Activated CD8-positive, alpha-beta memory T cell treated with anti-CD3 and anti-CD28 coated beads for 48 hours (primary cell): ENCODE measurements at places on chromosomes 5 and 9.

- DNase-seq: no peak
Observed at GRCh38 chr9:94870793-94871558, 144.5 kb downstream of the AOPEP start.

GRCh38 chr5:137589185-137589584 lies 90.1 kb upstream of the SPOCK1 start:
- DNase-seq: no peak

DNA sequence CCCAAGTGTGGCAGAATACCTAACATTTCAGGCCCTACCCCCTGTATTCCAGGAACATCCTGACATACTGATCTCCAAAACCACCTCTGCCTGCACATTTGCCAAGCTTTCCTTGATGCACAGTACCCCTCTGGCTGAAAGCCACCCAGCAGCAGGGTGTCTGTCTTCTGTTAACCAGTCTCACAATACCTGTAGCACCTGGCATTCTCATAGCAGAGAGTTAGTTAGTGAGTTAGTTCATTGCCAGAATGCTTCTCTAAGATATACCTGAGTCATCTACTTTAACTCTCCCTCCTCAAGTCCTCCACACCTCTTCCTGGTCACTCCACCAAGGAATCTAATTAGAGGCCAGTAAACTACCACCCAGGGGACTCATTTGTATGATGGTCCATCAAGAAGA lies 46.1 kb upstream of the IL7R start:
- DNase-seq: no peak

GRCh38 chr9:16266648-16267276 lies 603.7 kb downstream of the BNC2 start:
- DNase-seq: no peak

GRCh38 chr5:85538362-85538761 lies 1079.4 kb upstream of the COX7C start:
- DNase-seq: no peak
